ENCODE measurements at places on chromosomes 12 and 14. TPM values are rescaled to one million over a fixed set of nuclear protein-coding genes. Genes with fewer than 3 reads are reported as not detected.

GRCh38 chr12:104909761-104910160 lies 48.3 kb downstream of the SLC41A2 start:
- DNase-seq: no peak
- no peak overlapping the region for H3K27ac ChIP-seq
- no peak overlapping the region for H3K4me3 ChIP-seq
- H3K36me3 ChIP-seq: no peaks in the 10 kb centered on the region

ACOT6 gene
- not detected for total RNA-seq

- DNase-seq: no peak
- no peak overlapping the region for H3K27ac ChIP-seq
- H3K4me1 ChIP-seq: no peaks in the 10 kb centered on the region
- no peak overlapping the region for H3K4me3 ChIP-seq
- H3K36me3 ChIP-seq: no peaks in the 10 kb centered on the region
These were observed 162.9 kb downstream of the GXYLT1 start for GRCh38 chr12:41981758-41982157.

- H3K27me3 ChIP-seq: no peaks in the 10 kb centered on the region
- DNase-seq: no peak
- no peaks in the 10 kb centered on the region for H3K36me3 ChIP-seq
- no peaks in the 10 kb centered on the region for H3K4me1 ChIP-seq
- no peak overlapping the region for H3K27ac ChIP-seq
These were observed 87.9 kb downstream of the PHLDA1 start for GRCh38 chr12:75943730-75944096.

GRCh38 chr14:53127832-53128231 lies 25.3 kb downstream of the DDHD1 start:
- no peak overlapping the region for H3K4me3 ChIP-seq
- no peak for DNase-seq
- no peaks in the 10 kb centered on the region for H3K4me1 ChIP-seq
- no peak overlapping the region for H3K27ac ChIP-seq
- H3K36me3 ChIP-seq: no peaks in the 10 kb centered on the region

PMEL gene
- total RNA-seq: 0.28 TPM

PSEN1 gene
- total RNA-seq: 32.0 TPM

Measured in thymus (tissue), 14 donors.